Type B pancreatic cell (in vitro differentiated cells): ENCODE measurements at places on chromosomes 6 and 20. TPM values are rescaled to one million over a fixed set of nuclear protein-coding genes. Genes with fewer than 3 reads are reported as not detected.
A peak's percentile ranks its signal among the peaks of the same experiment; 100 is the strongest.

DNA sequence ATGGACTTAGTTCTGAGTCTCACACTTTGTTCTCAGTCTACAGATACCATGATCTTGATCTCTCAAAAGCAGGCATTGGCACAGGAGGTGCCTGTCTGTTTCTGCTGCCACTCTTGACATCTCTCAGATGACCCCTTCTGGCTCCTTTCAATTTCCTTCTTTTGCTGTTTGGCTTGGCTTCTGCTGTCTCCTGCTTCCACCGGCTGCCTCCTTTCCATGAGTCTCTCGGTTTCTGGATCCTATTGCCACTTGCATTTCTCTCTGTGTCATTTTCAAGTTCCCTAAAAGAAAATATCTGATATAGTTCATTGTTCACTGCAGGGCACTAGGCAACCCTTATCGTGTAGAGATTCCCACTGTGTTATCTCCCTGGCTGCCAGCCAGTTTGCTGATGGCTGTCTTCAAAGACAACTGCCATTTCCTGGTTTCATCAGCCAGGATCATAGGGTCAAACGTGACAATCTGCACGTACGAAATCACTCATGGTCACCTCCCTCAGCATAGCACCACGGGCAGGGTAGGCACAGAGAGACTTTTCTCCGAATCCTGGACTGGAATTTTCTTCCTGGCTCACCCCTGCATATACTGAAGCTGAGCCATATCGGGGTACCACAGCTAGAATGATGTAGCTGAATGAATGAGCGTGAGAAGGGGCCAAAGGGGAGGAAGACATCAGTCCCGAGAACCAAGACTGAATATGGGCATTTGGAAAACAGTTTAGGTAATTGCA, 144.6 kb upstream of the TMEM170B start:
- no peak for DNase-seq
- H3K36me3 ChIP-seq, result peaks cover 3% of the 10 kb centered on the region
- peak overlapping the region; percentile 57 for H3K4me3 ChIP-seq
- peaks cover 16% of the 10 kb centered on the region for H3K4me1 ChIP-seq
- no peaks in the 10 kb centered on the region for H3K27me3 ChIP-seq
- peak overlapping the region; percentile 84 for H3K27ac ChIP-seq

PNLDC1 gene
- total RNA-seq, result 0.17 TPM in 1 of 2 replicates, not detected in the other

DNA sequence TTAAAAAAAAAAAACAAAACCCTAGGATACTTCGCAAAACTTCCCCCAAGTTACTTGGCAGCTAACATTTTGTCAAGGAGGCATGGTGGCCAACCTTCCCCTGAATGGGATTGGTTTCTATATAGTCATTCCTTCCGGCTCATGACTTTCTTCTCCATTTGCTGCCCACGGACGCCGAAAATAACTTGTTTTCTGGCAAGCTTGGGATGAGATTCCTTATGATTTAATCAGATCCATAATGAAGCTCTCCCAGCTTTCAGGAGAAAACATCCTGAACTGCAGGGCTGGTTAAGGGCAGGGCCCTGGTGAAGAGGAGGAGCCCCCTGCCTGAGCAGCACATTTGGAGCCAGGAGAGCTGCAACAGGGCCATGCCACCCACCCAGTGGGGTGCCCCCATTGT, 49.9 kb downstream of the PPP1R16B start:
- H3K27ac ChIP-seq, result no peak overlapping the region
- no peak for DNase-seq
- no peak overlapping the region for H3K4me3 ChIP-seq

LY6G6F gene
- not detected in 2 replicates for total RNA-seq

GRCh38 chr20:37315021-37315451, 25.6 kb downstream of the MANBAL start:
- H3K4me3 ChIP-seq, result no peak overlapping the region
- H3K4me1 ChIP-seq, result peaks cover 29% of the 10 kb centered on the region
- no peaks in the 10 kb centered on the region for H3K27me3 ChIP-seq
- DNase-seq, result no peak
- H3K27ac ChIP-seq, result peak overlapping the region; percentile 71

CTSA gene
- total RNA-seq, result 142 and 174 TPM in 2 replicates

ZNF831 gene
- total RNA-seq, result not detected in 2 replicates

DNA sequence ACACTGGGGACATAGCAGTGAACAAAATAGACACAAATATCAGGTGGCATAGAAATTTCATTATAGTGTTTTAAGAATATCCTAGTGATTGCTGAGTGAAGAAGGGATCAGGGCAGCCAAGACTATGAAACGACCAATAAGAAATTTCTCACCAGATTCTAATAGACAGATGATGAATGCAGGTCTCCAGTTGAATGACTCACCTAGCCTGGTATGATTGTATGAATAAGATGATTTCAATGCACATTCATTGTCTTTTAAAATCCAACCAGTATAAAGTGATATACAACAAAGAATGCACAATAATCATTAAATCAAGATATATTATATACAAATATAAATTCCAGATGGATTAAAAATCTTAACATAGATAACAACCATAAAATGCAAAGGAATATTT, 124.5 kb upstream of the TENT5A start:
- H3K36me3 ChIP-seq, result no peaks in the 10 kb centered on the region
- DNase-seq, result no peak
- H3K4me3 ChIP-seq, result no peak overlapping the region
- H3K27ac ChIP-seq, result no peak overlapping the region
- no peaks in the 10 kb centered on the region for H3K4me1 ChIP-seq

DNA sequence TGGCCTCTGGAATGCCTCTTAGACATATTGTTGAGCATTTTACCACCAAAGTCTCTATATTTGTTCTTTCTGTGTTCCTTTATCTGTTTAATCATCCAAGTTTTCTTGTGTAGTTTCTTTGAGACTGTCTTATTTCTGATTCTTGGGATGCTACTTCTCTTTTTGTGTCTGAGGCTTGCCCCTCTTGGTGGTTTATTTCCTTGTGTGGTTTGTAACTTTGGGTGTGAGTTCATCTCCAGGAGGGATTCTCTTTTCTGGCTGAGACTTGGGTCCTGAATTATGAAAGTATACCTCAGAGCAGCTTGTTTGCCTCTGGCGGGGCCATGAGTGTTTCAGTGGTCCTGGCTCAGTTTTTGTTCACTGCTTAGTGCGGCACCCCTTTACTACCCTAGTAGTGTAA, 33.9 kb downstream of the PPARD start:
- no peak for DNase-seq
- no peaks in the 10 kb centered on the region for H3K27me3 ChIP-seq
- no peak overlapping the region for H3K4me3 ChIP-seq
- H3K36me3 ChIP-seq, result peaks cover 15% of the 10 kb centered on the region
- peaks cover 13% of the 10 kb centered on the region for H3K4me1 ChIP-seq

GRCh38 chr6:44593539-44593944, 206.0 kb downstream of the CDC5L start:
- H3K4me1 ChIP-seq, result peaks cover 8% of the 10 kb centered on the region
- peaks cover 9% of the 10 kb centered on the region for H3K27me3 ChIP-seq
- DNase-seq, result no peak
- no peaks in the 10 kb centered on the region for H3K36me3 ChIP-seq

DNA sequence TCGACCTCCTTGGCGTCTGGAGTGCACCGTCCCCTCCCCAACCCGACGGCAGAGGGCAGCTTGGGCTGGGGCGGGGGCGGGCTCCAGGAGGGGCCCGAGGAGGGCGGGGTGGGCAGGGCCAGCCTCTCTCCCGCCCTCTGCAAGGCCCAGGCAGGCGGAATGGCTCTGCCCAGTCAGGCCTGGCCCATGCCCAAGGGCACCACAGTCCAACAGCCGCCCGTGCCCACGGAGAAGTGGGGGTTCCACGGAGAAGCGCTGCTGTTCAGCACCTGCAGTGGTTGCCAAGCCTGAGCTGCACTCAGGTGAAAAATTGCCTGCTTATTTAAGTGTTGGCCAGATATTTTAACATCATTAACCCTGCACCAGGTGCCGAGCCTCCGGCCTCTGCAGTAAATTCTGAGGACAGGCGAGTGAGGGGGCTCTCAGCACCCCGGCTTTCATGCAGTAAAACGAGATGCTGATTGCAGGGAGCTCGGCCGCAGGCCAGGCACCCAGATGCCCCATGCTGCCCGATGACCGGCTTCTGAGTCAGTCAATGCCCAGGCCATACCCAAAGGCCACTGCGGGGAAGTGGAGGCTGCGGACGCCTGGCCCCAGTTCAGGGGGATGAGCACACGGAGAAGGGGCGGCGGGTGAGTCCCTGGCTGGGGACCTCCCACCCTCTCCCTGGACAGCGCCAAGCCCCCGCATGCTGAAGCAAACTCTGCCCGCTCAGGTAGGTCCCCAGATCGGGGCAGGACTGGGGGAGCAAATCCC, at the start of gene SRMS:
SRMS (minus strand) TSS at position 25 of the 756 bp plus-strand sequence. CDS start 286 bp downstream, outside the sequence.
- no peak within 1 kb of the TSS for H3K27ac ChIP-seq
- H3K36me3 ChIP-seq, result no peaks in the 10 kb centered on the region
- peaks cover 4% of the 10 kb centered on the region for H3K4me1 ChIP-seq
- no peak for DNase-seq
- peaks cover 3% of the 10 kb centered on the region for H3K27me3 ChIP-seq

- H3K4me1 ChIP-seq, result peaks cover 4% of the 10 kb centered on the region
- no peak for DNase-seq
- H3K27me3 ChIP-seq, result peaks cover 8% of the 10 kb centered on the region
- H3K27ac ChIP-seq, result no peak overlapping the region
Observed at GRCh38 chr6:170463101-170463721, 89.9 kb downstream of the PSMB1 start.

GRCh38 chr20:12179692-12180091, 262.0 kb downstream of the BTBD3 start:
- no peak for DNase-seq
- H3K36me3 ChIP-seq, result no peaks in the 10 kb centered on the region
- no peaks in the 10 kb centered on the region for H3K27me3 ChIP-seq
- no peak overlapping the region for H3K4me3 ChIP-seq
- peaks cover 6% of the 10 kb centered on the region for H3K4me1 ChIP-seq

- H3K4me1 ChIP-seq, result no peaks in the 10 kb centered on the region
- peaks cover 61% of the 10 kb centered on the region for H3K27me3 ChIP-seq
- no peak within 1 kb of the TSS for H3K27ac ChIP-seq
Observed at GRCh38 chr20:3084283-3084985, at the start of gene AVP. AVP (minus strand) TSS chr20:3084724; CDS start chr20:3084674, 50 bp downstream.

- no peaks in the 10 kb centered on the region for H3K27me3 ChIP-seq
- H3K4me1 ChIP-seq, result peaks cover 15% of the 10 kb centered on the region
- H3K36me3 ChIP-seq, result peaks cover 14% of the 10 kb centered on the region
- H3K4me3 ChIP-seq, result peak overlapping the region; percentile 51
- peak overlapping the region; percentile 82 for H3K27ac ChIP-seq
Observed at GRCh38 chr6:148952147-148953035, 205.6 kb downstream of the UST start.

- no peaks in the 10 kb centered on the region for H3K36me3 ChIP-seq
- H3K27me3 ChIP-seq, result no peaks in the 10 kb centered on the region
- H3K4me1 ChIP-seq, result no peaks in the 10 kb centered on the region
- DNase-seq, result no peak
- H3K4me3 ChIP-seq, result no peak overlapping the region
Observed at GRCh38 chr6:164200071-164200470, 785.6 kb downstream of the QKI start.

DNA sequence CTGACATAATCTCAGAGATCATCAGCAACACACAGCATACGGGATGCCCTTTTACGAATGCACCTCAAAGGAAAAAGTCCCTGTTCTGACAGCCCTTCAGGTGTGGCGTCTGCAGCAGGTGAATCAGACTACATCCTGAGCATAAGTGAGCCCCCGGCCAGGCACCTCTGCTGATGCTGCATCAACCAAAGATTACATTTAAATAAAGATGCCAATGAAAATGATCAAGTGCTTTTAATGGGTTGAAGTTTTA, 58.7 kb downstream of the INSM1 start:
- H3K36me3 ChIP-seq, result no peaks in the 10 kb centered on the region
- H3K4me3 ChIP-seq, result no peak overlapping the region
- no peaks in the 10 kb centered on the region for H3K27me3 ChIP-seq

RIPPLY2 gene
- 1.6 and 1.8 TPM in 2 replicates for total RNA-seq

DNA sequence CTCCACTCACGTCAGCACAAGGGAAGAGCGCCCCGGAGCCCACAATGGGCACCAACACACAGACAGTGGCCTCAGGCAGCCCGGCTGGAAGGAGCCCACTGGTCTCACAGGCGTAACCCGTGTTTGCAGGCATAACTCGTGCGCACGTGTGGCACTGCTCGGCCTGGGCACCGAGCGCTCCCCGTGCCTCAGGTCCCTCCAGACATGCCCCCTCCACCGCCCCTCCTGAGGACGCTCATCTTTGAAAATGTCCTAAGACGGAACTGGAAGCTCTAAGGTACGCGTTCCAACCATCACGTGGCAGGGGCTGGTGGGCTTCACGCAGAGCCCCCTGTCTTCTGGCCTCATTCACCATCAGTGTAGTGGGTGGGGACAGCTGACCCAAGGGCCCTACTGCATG, 44.6 kb downstream of the SSR1 start:
- H3K36me3 ChIP-seq, result no peaks in the 10 kb centered on the region
- no peak overlapping the region for H3K27ac ChIP-seq
- peaks cover 7% of the 10 kb centered on the region for H3K4me1 ChIP-seq
- no peak for DNase-seq
- no peaks in the 10 kb centered on the region for H3K27me3 ChIP-seq

ZNF165 gene
- total RNA-seq, result 4.3 and 8.4 TPM in 2 replicates

- peaks cover 11% of the 10 kb centered on the region for H3K4me1 ChIP-seq
- no peak overlapping the region for H3K4me3 ChIP-seq
- no peaks in the 10 kb centered on the region for H3K36me3 ChIP-seq
Observed at GRCh38 chr6:23633996-23634395, 492.0 kb upstream of the NRSN1 start.

WFDC2 gene
- total RNA-seq, result 64.4 and 98.9 TPM in 2 replicates

MUC22 gene
- 1.6 and 4.9 TPM in 2 replicates for total RNA-seq

GRCh38 chr6:2844008-2844407, 2.3 kb upstream of the SERPINB1 start:
- no peaks in the 10 kb centered on the region for H3K27me3 ChIP-seq
- no peak for DNase-seq
- H3K4me1 ChIP-seq, result peaks cover 33% of the 10 kb centered on the region

GRCh38 chr20:39253051-39253755, 291.1 kb downstream of the DHX35 start:
- H3K27me3 ChIP-seq, result peaks cover 12% of the 10 kb centered on the region
- H3K36me3 ChIP-seq, result no peaks in the 10 kb centered on the region
- DNase-seq, result no peak

GRCh38 chr6:104186831-104187230, 672.9 kb downstream of the HACE1 start:
- no peaks in the 10 kb centered on the region for H3K36me3 ChIP-seq
- no peak overlapping the region for H3K4me3 ChIP-seq
- DNase-seq, result no peak
- H3K27me3 ChIP-seq, result peaks cover 20% of the 10 kb centered on the region
- no peaks in the 10 kb centered on the region for H3K4me1 ChIP-seq

DNA sequence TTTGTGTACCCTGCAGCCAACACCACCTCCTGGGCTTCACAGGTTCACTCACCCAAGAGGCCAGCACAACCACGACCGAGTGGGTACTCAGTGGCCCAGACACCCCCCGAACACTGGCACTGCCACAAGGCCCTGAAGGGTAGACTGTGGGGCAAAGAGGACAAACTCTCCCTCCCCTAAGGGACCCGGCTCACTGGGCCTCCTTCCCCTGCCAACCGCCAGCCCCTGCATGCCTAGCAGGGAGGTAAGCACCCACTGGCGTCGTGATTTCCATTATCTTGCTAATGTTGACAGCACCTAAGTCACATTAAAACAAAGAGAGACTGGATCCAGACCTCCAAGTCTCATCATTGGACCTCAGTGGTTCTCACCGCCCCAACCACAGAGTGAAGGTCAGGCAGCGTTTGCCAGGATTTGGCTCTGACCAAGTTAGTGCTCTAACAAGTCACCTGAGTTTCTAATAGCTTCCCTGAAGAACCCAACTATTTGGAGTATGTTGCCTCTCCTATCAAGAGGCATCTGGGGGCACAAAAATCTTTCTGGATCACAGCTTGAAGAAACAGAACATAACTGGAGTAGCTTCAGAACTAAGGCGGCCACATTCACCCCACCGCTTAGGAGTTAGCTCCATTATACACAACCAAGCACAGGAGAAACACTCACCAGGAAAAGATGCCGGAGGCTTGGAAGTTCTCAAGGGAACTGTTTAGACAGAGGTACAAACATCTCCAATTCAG, 14.0 kb upstream of the APMAP start:
- H3K27me3 ChIP-seq, result no peaks in the 10 kb centered on the region
- H3K36me3 ChIP-seq, result peaks cover 12% of the 10 kb centered on the region
- peak; percentile 55 for DNase-seq
- H3K27ac ChIP-seq, result no peak overlapping the region
